ENCODE measurements at places on chromosomes 1 and 21.

GRCh38 chr1:237227476-237227875, 185.5 kb downstream of the RYR2 start:
- DNase-seq = no peak

DNA sequence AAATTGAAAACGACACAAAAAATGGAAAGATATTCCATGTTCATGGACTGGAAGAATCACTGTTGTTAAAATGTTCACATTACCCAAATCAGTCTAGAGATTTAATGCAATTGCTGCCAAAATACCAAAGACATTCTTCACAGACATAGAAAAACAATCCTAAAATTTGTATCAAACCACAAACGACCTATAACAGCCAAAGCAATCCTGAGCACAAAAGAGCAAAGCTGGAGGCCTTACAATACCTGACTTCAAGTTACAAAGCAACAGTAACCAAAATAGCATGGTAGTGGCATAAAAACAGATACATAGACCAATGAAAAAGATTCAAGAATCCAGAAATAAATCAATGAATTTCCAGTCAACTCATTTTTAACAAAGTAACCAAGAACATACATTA, 1077.3 kb downstream of the KCNT2 start:
- DNase-seq = no peak

- no peak for DNase-seq
Measured at GRCh38 chr1:9362488-9362887, 69.8 kb downstream of the SPSB1 start.

DNA sequence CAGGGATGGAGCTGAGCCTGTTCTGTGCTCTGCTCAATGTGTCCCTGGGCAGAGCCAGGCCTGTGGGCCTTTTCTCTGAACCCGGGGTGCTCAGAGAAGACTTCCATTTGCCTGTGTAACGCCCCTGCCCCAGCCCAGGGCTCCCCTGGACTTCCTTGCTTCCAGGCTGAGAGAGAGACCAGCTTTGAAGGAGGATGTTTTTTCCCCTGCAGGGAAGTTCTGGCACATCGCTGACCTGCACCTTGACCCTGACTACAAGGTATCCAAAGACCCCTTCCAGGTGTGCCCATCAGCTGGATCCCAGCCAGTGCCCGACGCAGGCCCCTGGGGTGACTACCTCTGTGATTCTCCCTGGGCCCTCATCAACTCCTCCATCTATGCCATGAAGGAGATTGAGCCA, 10.2 kb downstream of the SMPDL3B start:
- DNase-seq = no peak

- no peak for DNase-seq
Measured at GRCh38 chr1:220243947-220244346, 28.3 kb downstream of the RAB3GAP2 start.

- DNase-seq = no peak
Measured at GRCh38 chr1:171107262-171107940, 16.7 kb downstream of the FMO3 start.

GRCh38 chr1:117573386-117574023, 32.3 kb upstream of the TENT5C start:
- DNase-seq = no peak

DNA sequence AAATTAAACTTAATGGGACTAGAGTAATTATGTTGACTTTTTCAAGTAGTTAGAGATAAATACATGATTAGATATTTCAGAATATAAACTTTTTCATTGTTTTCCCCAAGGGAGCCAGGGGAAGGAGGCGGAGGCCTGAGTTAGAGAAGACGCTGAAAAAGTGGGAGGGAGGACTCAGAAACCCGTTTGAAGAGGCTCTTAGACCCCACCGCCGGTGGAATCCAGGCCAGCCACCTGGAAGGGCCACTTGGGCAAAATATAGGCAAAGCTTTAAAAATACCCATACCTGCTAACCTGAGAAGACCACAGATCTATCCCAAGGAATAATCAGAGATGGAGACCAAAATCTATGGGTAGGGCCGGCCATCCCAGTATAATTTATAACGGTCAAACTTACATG, 242.6 kb downstream of the PTPRU start:
- DNase-seq = no peak

DNA sequence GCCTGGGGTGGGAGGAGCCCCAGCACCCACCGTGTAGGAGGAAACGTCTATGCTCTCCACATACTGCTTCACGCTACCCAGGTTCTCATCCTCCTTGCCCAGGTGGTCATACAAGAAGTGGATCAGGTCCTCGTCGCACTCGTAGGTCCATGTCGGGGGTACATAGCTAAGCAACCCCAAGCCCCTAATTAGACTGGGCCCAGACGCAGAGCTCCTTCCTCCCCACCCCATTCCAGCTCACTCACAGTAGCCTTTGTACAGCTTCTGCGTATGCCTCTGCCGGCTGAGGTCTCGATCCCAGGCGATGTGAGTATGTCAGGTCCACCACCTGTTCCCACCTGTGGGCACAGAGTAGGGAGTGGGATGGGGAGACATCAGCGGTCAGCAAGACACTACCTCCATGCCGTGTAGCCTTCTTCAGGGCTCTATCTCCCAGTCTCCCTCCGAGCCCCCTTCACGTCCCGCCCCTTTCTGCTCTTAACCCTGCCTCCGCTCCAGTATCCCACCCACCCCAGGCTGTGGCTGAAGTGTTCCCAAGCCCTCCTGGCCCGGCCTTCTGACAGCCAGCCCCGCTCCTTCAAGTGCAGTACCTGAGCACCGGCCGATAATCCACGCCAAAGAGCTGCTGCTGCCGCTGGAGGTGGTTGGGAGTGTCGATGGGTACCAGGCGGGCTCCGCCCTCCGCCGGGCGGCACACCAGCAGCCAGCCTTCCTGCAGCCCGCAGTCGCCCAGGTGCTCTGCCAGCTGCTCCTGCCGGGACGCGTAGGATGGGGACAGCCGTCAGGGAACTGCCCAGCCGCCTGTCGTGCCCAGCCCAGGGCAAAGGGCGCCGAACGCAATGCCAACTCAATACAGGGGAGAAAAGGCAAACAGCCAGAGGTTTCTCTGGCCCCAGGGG, 919 bp downstream of the HECTD3 start:
- DNase-seq = no peak

- no peak for DNase-seq
Measured at GRCh38 chr1:81803431-81804110, 2.8 kb downstream of the ADGRL2 start.

DNA sequence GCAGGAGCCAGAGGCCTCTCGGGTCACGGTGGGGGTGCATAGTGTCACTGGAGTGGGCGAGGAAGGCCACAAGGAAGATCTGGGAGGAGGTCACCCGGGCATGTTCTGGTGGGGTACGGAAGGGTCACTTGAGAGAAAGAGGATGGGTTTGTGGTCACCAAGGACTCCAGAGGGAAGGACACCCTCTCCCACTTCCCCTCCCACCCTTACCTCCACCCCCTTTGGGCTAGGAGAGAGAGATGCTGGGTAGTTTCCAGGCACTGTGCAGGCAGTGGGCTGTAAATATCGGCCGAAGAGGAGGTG, 703 bp downstream of the AMIGO1 start:
- DNase-seq = no peak

DNA sequence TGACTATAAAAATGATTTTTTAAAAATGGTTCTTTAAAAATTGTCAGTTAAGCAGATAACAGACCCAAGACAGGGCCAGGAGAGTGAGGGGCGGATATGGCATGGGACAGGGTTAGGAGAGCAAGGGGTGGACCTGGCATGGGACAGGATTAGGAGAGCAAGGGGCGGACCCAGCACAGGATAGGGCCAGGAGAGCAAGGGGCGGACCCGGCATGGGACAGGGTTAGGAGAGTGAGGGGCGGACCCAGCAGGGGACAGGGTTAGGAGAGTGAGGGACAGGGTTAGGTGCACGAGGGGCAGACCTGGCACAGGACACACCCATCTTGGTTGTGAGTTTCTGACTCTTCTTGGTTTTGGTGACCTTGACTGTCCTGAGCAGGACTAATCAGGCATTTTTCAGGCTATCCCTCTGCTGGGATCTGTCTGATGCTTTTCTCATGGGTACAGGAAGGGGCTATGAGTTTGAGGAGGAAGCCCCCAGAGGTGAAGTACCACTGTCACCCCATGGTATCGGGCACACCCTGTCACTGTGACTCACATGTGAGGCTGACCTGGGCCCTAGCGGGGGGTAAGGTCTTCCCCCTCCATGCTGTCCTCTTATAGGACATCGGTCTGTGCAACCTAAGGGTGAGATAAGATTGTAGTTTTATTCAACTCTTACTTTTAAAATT, 159.0 kb upstream of the COL6A1 start:
- no peak for DNase-seq

GRCh38 chr21:46250146-46250725, 21.7 kb upstream of the LSS start:
- no peak for DNase-seq

GRCh38 chr1:174974711-174975119, 25.0 kb upstream of the CACYBP start:
- DNase-seq = no peak

- no peak for DNase-seq
Measured at GRCh38 chr1:154213274-154213673, 7.1 kb upstream of the CFAP141 start.

DNA sequence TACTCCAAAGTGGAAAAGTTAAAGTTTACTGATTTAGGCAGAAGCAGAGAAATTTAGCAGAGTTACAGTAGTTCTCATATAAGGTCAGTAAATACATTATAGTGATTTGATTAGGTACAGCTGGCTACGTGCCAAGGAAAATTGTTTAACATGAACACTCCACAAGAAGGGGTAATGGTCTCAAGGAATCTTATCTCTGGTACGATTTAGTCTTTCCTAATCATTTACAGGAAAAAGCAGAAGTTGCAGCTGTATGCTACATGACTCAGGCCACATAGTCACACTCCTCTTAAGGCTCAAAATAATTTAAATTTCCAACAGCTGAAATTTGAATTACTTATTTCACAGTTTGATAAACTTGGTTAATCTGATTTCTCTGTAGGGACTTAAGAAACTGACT, 36.9 kb upstream of the OR2B11 start:
- no peak for DNase-seq

GRCh38 chr1:5810131-5810530, 182.1 kb downstream of the NPHP4 start:
- no peak for DNase-seq

GRCh38 chr1:61950418-61950817, 208.1 kb downstream of the PATJ start:
- DNase-seq = no peak

GRCh38 chr1:83827741-83828140, 171.2 kb downstream of the TTLL7 start:
- DNase-seq = no peak

DNA sequence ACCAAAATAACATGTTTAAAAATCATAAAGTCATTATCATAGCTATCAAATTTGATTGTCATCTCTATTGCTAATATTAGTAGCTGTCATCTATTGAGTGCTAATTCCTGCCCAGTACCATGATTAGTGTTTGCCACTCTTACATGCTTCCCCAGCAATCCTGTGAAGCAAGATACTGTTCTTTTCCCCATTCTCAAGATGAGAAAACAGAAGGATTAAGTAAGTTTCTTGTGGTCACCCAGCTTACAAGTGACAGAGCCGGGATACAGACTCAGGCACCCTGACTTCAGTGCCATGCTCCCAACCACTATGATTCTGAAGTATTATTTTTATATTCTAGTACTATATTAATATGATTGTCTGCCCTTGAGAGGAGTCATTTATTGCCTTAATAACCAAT, 36.5 kb downstream of the LRRC8C start:
- no peak for DNase-seq

DNA sequence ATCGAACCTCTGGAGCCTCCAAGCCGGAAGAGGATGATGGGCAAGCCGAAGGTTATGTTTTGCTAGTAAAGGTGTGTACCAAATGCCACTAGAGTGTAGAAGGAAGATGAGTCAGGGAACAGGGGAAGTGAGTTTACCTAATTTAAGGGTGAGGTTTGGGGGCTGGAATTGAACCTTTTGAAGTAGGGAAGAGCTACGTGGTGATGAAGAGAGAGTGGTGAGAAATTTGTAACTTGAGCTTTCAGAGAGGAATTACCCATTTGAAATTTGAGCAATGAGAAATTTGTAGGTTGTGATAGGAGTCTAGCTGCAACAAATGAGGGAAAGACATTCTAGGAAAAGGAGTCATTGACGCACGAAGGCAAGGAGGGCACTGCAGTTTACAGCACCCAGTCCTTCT, 70.0 kb upstream of the TENT5C start:
- DNase-seq = no peak

DNA sequence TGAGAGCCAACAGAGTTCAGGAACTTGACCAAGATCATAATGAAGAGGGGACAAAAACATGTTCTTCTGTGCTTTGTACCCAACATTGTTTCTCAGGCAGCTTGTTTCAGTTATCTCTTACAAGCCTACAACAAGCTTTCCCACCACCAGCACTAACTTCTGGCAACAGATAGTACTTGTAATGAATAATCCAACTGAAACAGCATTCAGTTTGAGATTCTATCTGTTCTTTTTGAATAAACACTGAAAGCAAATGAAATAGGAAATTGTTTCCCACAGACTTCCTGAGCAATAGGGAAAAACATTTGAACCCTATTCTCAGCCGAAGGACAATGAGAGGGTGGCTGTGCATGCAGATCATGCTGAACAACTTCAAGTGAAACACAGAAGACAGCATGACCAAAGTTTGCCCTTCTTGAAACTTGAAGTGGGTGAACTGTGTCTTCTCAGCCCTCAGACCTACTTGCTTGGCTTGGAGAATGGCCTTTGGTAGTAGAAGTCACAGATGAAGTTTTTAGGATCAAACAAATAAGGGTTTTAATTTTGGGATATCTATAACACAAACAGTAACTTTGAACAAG, 11.2 kb upstream of the HOOK1 start:
- no peak for DNase-seq

DNA sequence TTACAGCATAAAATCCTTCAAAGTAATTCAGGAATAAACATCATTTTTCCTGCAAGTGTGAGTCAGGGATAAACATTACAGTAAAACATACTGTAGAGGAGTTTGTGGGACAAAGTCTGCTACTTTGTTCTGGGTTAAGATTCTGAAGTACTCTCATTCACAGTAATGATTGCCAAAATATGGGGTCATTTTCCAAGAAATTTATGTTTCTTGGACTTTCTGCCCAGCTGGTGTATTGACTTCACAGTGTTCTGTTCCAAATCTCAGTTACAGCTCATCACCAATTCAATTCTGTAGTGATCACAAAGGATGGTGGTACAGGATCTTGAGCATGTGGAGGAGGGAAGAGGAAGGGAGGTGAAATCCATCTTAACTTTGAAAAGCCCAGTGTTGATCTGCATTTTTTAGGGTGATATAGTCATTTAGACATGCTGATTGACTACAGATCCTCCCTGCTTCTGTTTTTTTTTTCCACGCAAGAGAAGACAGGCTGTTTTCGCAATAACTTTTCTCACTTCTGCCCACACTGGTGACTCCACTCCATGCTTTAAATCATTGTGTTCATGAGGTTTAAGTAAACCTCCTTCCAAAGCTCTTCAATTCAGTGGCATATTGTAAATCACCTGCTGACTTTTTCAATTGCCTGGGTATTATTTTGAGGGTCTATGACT, 60.4 kb upstream of the C1orf53 start:
- DNase-seq = no peak

DNA sequence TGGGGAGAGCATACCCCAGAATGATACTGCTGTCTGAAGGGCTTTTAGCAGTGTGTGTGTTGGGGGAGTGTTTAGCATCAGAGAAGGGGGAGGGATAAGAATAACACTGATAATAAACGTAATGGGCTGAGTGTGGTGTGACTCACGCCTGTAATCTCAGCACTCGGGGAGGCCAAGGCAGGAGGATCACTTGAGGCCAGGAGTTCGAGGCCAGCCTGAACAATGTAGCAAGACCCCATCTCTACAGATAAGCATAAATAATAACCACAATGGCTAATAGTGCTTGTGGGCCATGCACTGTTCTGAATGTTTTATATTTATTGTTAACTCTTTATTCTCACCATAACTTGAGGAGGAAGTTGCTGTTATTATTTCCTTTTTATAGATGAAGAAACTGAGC, 2.6 kb upstream of the LEFTY2 start:
- no peak for DNase-seq

GRCh38 chr1:26203642-26204318, 13.4 kb downstream of the CATSPER4 start:
- no peak for DNase-seq
